ENCODE measurements at places on chromosomes 3 and 15.

- DNase-seq: peak; percentile 88
Observed at GRCh38 chr3:68876112-68876713, 56.1 kb downstream of the TAFA4 start.

- DNase-seq: no peak
Observed at GRCh38 chr3:13414040-13414729, 5.9 kb downstream of the NUP210 start.

- DNase-seq: peak; percentile 81
Observed at GRCh38 chr15:35078221-35078915, 6.7 kb downstream of the NANOGP8 start.

DNA sequence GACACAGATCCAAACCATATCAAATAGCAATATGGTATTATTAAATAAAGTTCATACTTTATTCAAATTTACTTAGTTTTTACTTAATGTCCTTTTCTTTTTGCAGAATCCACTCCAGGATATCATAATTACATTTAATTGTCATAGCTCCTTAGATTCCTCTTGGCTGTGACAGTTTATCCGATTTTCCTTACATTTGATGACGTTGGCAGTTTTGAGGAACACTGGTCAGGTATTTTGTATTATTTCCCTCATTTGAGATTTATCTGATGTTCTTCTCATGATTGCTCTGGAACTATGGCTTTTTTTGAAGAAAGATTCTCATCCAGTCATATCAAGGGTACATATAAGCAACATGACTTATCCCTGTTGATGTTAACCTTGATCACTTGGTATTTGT, 198.3 kb upstream of the STAC start:
- no peak for DNase-seq

DNA sequence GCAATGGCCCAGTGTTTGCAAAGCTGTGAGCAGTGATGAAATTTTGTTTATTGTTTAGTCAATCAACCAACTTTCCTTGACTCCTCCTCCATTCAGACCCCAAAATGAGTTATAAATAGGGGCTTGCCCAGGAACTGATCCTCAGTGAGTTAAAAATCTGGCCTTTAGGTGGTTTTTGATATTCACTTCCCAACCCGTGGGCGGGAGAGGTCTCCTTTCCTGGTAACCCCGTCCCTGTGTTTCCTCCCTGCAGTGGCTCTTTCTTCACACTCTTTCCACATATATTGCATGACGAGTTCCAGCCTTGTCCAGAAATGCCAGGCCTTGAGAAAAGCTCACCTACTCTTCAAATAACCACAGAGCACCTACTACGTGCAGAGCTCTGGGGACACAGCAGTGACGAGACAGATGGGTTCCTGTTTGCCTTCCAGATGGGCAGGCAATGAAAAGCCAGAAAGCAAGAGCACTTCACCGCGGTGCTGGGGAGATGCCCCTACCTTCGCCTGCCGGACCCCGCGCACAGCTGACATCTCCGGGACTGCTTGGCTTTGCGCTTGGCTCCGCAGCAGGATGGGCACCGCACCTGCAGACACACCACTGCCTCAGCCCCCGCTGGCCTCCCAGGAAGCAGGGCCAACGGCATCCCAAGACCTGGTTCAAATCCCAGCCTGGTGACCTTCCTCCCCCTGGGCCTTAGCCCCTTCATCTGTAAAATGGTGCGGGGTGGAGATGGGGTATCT, 17.2 kb downstream of the SSUH2 start:
- no peak for DNase-seq
